ENCODE measurements at places on chromosomes 1 and 21.

GRCh38 chr1:9128520-9129265, at the start of gene GPR157:
TSS of gene GPR157 (minus strand) at chr1:9129102. CDS start at chr1:9129027, 75 bp downstream.
- no peak for DNase-seq

- DNase-seq: no peak
These were observed 199.1 kb downstream of the USP25 start for GRCh38 chr21:15928686-15929425.

- DNase-seq: no peak
These were observed 22.2 kb upstream of the HPDL start for GRCh38 chr1:45304311-45305081.

GRCh38 chr1:174795806-174796205, 203.9 kb upstream of the CACYBP start:
- no peak for DNase-seq

- no peak for DNase-seq
These were observed 67.9 kb downstream of the S100B start for GRCh38 chr21:46537026-46537425.

DNA sequence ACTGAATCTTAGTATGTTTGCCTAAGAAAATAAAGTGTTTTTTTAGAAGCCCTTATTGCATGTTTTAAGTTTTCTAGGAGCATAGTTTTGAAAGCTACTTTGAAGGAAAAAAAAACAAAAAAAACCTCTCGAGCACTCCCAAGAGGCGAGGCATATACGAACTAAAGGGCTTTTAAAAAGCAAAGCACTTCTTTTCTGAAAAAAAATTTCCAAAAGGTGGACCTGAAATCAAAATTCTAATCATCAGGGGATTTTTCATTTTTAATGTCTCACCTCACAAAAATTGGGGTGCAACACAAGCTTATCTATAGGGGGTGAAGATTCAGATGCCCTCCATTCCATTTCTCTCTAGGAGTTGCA, 594 bp downstream of the GLMN start:
- DNase-seq: no peak

- DNase-seq: no peak
These were observed 26.4 kb upstream of the CLIC6 start for GRCh38 chr21:34642211-34643075.

- peak; percentile 11 for DNase-seq
These were observed at the start of gene ZYG11A for GRCh38 chr1:52842643-52843310. TSS of gene ZYG11A (plus strand) at chr1:52842760. CDS start at chr1:52842884, 124 bp downstream.

DNA sequence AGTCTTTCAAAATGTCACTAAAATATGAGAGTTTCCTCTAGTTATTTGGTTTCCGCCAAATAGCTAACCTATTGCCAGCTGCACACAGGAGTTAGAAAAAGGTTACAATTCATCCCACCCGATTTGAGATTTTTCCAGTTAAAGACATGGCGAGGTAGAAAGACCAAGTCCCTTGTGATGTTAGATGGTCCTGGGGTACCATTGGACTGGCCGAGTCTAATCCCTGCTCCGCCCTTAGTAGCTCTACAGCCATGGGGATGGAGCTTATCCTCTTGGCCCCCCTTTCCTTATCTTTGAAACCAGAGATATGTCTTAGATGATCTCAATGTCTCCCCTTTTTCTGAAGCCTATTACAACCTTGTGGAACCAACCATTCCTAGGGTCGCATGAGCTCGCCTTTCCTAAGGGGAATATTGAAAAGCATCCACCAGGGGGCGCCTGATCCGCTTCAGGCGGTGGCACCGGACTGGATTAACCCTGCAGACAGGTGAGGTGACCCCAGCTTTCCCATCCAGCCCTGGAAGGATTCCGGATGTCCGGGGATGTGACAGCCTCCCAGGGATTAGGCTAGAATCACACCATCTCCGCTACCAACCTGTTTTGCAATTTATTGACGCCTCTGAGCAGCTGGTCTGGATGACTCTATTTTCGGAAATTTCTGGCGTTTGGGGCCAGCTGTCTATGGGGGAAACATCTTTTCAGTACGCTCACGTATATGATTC, 68.3 kb upstream of the SIM2 start:
- DNase-seq: no peak

- DNase-seq: no peak
These were observed 27.8 kb downstream of the CCDC185 start for GRCh38 chr1:223421025-223421424.

- DNase-seq: no peak
These were observed 23.6 kb upstream of the EPS8L3 start for GRCh38 chr1:109787211-109787844.

- DNase-seq: peak; percentile 44
These were observed 6.0 kb upstream of the SHISA4 start for GRCh38 chr1:201882665-201883132.

DNA sequence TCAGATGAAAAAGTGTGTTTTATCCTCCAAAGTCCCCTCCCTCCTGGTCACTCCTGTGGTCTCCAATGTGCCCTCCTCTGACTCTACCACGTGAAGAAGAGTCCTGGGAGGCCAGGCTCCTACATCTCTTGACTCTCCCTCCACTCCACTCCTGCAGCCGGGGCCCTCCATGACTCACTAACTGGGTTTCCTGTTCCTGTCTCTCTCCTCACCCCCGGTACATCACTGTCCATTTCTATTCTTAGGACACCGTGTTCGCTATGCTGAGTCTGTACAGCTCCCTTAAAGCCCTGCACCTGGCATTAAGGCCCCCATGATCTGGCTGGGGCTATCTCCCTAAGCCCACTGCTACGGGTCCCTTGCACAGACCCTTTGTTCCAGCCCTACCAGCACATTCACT, 93.4 kb downstream of the BCAR3 start:
- DNase-seq: no peak

GRCh38 chr1:218303176-218303879, 18.2 kb downstream of the RRP15 start:
- no peak for DNase-seq

GRCh38 chr1:32073299-32074229, 825 bp downstream of the TMEM39B start:
- no peak for DNase-seq

DNA sequence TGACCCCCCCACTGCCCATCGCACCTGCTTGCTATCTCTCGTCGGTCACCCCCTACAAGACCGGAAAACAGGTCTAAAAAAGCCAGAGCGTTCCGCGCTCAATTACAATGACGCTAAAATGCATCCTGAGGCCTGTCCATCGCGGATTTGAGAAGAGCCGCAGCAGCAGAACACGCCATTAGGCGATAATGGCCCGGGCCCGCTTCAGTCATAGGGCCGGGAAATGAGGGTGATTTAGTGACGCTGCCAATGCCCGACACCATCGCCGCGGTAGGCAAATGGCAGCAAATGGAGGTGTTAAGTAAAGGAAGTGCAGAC, 64.1 kb upstream of the SSX2IP start:
- DNase-seq: no peak

GRCh38 chr1:24795236-24795635, 50.0 kb downstream of the CLIC4 start:
- no peak for DNase-seq

DNA sequence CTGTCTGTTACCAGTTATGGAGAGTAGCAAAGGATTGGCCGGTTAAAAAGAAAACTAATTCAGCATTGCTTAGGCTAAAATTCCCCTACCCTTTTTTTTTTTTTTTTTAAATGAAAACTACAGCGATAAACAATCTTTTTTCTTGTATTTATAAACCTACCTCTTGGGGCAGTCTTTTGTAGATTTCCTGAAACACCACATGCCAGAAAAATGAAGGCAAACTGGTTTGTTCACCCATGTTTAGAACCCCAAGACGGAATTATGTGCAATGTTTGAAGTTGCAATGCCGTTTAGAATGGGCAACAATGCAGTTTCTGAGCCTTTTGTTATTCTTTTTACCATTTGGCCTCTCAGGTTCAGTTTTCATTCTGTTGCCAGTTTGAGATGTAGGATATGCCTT, 59.1 kb downstream of the PRDM2 start:
- DNase-seq: no peak

DNA sequence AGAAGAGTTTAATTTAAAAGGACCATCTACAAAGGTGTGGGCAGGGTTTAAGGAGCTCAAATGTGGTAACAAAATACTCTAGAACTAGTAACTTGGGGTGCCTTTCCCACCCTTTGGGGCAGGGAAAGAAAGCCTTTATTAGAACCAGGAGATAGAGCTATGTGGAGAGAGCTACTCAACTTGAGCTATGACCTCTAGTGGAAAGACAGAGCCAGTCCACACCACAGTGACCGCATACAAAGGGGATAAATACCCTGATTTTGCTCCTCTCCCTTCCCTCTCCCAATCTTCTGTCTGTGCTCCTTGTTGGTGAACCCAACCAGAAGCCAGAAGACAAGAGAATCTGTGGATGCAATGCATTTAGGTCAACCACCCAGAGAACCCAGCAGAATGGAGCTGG, 54.4 kb upstream of the JAK1 start:
- DNase-seq: no peak

- DNase-seq: no peak
These were observed 82.3 kb downstream of the TBX19 start for GRCh38 chr1:168362991-168363390.

DNA sequence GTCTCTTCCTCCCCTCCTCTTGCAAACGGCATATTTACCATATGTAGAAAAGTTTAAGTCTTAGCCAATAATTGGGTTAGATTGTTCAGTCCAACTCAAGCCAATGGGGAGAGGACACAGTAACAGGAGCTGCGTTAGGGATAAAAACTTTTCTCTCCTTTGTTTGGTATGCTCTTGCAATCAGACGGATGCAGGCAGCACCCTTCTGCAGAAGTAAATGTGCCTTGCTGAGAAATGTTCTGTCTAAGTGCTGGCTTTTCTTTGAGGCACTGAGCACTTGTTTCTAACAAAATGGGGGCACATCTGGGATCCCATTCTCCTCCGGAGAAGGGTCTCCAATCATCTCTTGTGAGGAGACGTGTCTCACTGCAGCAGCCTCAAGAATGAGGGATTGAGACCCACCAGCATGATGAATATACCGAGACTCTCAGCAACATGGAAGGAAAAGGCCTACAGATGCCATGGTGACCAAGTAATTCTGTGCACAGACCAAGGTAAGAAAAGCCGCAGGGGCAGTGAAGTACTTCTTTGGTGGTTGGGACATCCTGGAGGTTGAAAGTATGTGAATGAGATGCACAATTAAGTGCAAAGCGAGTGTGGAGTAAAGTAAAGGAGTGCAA, 20.7 kb upstream of the GNG4 start:
- DNase-seq: no peak

- DNase-seq: no peak
These were observed 50.0 kb upstream of the IGSF21 start for GRCh38 chr1:18057623-18058022.

- DNase-seq: no peak
These were observed 838 bp upstream of the RSRP1 start for GRCh38 chr1:25247829-25248754.

GRCh38 chr1:10386761-10387676, 11.8 kb upstream of the PGD start:
- no peak for DNase-seq

- peak; percentile 36 for DNase-seq
These were observed 6.0 kb upstream of the STMN1 start for GRCh38 chr1:25912076-25912831.

- no peak for DNase-seq
These were observed 19.6 kb downstream of the TMCC2 start for GRCh38 chr1:205247130-205247921.

- no peak for DNase-seq
These were observed 12.0 kb downstream of the SPATC1L start for GRCh38 chr21:46171996-46172862.

GRCh38 chr1:109259674-109260557, 10.6 kb downstream of the CELSR2 start:
- no peak for DNase-seq

GRCh38 chr1:70360321-70360720, 5.8 kb upstream of the ANKRD13C start:
- DNase-seq: no peak

DNA sequence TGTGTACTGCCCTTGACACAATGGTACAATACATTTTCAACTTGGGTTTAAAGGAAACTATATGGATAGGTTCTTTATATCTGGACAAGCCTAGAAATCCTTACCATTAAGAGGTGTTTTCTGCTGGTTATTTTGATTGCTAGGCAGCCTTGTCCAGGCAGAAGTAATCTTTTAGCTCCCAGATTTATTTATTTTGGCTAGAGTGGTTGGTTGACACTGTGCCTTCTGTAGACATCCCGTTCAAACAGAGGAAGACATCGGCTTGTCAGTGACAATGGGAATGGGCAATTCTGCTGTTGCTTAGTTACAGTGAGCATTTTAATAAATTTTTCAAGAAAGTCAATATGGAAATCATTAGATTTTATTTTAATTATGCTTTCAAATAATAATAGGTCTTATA, 138.8 kb downstream of the VPS13D start:
- no peak for DNase-seq

DNA sequence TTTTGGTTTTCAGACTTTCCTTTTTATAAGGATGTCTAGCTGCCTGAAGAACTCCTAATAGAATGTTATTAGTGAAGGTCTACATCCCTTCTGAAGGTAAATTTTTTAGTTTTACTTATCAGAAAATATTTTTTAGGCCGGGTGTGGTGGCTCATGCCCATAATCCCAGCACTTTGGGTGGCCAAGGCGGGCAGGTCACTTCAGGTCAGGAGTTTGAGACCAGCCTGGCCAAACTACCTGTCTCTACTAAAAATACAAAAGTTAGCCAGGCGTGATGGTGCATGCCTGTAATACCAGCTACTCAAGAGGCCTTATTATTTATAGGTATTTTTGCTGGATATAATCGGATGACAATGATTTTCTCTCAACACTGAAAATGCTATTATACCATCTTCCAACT, 181.9 kb upstream of the KCNK2 start:
- DNase-seq: no peak

DNA sequence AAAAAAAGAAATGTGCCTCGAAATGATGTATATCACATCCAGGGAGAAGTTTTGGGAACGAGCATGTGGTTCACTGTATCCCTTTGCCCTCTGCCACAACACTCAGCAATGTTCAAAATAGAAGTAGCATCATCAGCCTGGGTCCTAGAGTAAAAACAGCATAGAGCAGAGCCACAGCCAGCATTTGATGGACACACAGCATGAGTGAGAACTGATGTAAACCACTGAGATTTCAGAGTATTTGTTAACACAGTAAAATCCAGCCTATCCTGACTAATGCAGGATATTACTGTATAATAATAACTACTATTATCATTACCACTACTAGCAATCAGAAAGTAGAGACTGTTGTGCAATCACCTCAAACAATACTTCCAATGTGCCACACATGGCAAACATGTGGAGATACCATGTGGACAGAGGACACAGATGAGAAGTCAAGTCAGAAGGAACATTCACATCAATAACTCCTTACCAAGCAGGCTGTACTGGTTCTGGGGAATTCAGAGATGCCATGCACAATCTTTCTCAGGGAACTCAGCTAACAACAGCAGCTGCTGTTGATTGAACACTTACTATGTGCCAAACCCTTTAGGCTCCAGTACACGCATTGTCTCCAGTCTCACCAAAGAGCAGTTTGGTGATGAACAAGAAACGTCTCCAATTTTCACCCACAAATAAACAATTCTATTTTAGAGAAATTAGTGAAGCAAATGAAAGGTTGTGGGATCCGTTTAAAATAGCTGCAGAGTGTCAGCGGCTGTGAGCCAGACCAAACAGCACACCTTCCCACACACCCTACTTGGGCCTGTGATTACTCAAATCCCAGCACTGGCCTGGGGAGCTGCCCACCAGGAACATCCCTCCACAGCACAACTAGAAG, 16.6 kb upstream of the GFI1 start:
- no peak for DNase-seq

All from BJ (cell line).